IPS DF 6.9 (cell line): ENCODE measurements at places on chromosomes 12 and 14.

- DNase-seq, result no peak
Observed at GRCh38 chr12:2341871-2342270, 289.1 kb downstream of the CACNA1C start.

- no peak for DNase-seq
Observed at GRCh38 chr14:105271224-105271890, 23.0 kb downstream of the BTBD6 start.

DNA sequence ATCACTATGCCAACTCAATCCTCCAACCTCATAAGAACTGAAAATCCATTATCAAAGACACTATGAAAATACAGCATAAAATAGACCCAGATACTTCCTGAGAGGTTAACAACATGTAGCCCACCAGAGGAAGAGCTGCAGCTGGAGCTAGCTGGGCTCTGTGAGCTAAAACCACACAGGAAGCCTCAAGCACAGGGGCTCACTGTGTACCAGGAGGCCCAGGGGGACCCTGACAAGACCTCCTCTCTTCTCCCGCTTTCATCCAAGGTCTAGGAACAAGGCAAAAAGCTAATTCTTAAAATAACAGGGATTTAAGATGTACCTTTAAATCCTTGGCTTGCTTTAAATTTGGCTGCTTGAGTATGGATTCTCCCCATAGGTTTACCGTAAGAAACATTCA lies 53.6 kb downstream of the EIF2S3B start:
- DNase-seq, result no peak

- no peak for DNase-seq
Observed at GRCh38 chr12:106255493-106255892, 7.7 kb upstream of the CKAP4 start.

GRCh38 chr14:87121716-87122115 lies 871.3 kb downstream of the GALC start:
- no peak for DNase-seq
